ENCODE measurements at places on chromosomes 4 and X.

- DNase-seq = no peak
Measured at GRCh38 chrX:38275615-38276014, 51.7 kb downstream of the RPGR start.

DNA sequence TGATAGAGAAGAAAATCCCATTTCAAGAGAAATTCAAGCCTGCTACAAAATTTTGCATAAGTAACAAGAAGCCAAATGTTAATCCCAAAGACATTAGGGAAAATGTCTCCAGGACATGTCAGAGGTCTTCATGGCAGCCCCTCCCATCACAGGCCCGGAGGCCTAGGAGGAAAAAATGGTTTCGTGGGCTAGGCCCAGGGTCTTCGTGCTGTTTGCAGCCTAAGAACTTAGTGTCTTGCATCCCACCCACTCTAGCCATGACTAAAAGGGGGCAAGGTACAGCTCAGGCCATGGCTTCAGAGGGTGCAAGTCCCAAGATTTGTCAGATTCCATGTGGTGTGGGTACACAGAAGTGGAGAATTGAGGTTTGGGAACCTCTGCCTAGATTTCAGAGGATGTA lies 57.8 kb upstream of the TAPT1 start:
- no peak for DNase-seq

GRCh38 chr4:113170805-113171468 lies 121.5 kb downstream of the ANK2 start:
- no peak for DNase-seq

DNA sequence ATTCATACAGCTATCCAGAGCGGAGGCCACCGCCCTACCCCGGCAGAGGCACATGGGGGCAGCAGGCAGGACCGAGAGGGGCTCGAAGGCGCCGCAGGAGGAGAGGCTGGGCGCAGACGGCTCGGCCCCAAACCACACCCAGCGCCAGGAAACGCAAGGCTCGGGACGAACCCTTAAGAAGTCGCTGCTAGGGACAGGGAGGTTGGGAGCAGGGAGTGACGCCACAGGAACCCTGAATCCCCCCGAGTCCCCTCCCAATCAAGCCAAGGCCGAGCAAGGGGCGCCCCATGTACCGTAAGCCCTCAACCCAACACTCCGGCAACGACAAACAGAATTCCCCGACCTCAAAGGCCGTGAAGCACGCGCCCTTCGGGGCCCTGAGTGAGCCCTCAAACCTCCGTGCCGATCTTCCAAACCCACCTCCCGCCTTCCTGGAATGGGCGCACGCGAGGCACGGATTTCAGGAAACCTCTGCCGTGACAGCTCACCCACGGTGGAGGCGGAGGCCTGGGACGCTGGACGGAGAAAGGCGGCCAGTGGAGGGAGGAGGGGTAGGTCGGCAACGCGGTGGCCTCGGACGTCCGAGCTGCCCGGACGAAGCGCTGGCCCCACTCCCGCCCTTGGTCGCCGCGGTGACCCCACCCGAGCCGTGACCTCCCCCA lies 1.8 kb downstream of the ZFYVE28 start:
- no peak for DNase-seq

DNA sequence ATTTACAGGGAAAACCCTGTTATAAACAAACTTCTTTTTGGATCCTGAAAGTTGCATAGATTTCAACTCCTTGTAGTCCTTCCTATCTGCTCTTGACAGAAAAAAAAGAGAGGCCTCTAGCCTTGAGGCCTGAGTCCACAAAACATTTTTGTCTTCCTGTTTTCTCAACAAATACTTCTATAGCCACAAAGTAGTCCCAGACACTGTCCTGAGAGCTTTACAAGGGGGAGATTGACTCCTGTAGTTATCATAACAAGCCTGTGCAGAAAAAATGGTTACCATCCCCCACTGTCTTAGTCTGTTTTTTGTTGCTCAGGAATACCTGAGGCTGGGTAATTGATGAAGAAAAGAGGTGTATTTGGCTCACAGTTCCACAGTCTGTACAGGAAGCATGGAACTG lies 35.2 kb downstream of the PCDH7 start:
- DNase-seq = no peak

GRCh38 chr4:70915874-70916559 lies 13.8 kb downstream of the MOB1B start:
- no peak for DNase-seq

DNA sequence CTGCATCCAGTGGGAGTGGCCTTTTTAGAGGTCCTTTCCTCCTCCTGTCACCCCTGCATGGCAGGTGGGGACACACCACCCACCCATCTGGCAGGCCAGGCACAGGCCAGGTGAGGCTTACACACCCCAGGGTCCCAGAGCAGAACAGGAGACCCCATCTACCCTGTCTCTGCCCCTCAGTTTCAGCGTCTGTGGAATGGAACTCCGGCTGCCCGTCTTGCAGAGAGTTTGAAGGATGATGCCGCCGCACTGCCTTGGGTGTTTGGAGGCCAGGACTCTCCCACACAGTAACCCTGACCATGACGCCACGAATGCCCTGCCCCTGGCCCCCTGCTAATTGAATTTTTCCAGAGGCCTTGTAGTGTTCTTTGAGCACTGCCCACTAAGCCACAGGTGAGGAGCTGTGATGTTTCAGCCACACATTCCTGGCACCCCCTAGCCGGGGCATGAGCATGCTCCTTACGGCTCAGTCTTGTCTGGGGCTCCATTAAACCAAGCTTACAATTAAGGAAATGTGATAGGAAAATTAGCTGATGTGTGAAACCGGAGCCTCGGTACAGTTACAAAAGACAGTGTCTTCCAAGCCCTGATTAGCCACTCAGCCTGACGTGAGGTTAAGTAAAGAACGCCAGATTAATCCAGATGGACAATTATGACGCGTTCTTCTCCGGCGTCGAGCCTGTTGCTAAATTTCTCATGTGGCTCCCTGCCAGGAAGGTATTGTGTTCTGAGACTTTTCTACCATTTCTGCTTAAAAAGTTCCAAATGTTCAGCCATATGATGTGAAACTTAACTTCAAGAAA lies 39.3 kb downstream of the HMX1 start:
- no peak for DNase-seq

All from NCI-H2107 (cell line).